ENCODE measurements at places on chromosomes 16 and 17. TPM values are rescaled to one million over a fixed set of nuclear protein-coding genes. Genes with fewer than 3 reads are reported as not detected.

DNA sequence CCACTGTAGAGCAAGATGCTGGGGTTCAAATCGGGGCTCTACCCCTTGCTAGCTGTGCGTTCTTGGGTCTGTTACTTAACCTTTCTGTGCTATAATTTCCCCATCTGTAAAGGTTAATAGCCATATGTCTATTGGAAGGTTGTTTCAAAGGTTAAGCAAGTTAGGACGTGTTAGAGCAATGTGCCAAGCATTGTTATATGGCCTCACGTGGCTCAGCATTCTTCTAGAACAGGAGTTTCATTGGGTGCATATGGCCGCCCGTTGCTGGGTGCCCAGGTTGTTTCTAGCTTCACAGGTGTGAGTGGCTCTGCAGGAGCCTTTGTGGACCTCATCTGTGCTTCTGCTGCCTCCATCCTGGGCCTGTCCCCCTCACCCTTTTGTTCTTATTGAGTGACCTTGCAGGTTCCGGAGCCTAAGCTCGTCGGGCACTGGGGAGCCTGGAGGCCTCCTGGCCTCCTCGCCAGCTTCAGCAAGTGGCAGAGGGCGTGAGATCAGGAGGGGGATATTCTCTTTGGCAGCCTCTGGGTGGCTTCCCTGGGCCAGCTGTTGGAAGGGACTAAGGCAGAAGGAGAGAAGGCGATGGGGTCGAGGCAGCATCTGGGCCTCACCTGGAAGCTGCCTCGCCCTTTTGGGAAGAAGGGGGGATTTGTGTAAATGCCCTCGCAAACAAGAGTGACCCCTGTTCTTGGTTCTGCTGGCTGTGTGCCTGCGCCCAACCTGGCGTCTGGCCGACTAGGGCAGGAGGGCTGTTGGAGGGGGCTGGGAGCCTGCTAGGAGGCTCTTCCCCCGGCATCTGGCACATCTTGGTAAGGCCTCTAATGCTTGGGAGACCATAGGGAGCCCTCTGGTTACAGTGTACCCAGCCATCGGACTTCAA, 80.2 kb upstream of the CIBAR2 start:
- H3K4me3 ChIP-seq: no peak overlapping the region
- peaks cover 42% of the 10 kb centered on the region for H3K4me1 ChIP-seq
- DNase-seq: no peak
- H3K27ac ChIP-seq: no peak overlapping the region
- no peaks in the 10 kb centered on the region for H3K27me3 ChIP-seq

GRCh38 chr17:73317513-73318426, 6.0 kb upstream of the CDC42EP4 start:
- no peak for DNase-seq
- no peak overlapping the region for H3K4me3 ChIP-seq
- H3K36me3 ChIP-seq: no peaks in the 10 kb centered on the region
- H3K27me3 ChIP-seq: no peaks in the 10 kb centered on the region
- peaks cover 16% of the 10 kb centered on the region for H3K4me1 ChIP-seq

DNA sequence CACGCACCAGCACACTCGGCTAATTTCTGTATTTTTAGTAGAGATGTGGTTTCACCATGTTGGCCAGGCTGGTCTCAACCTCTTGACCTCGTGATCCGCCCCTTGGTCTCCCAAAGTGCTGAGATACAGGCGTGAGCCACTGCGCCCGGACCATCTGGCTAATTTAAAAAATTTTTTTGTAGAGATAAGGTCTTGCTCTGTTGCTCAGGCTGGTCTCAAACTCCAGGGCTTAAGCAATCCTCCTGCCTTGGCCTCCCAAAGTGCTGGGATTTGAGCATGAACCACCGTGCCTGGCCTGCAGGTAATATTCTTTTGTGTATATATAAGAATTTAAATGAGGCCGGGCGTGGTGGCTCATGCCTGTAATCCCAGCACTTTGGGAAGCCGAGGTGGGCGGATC, 115.0 kb downstream of the RPTOR start:
- no peak overlapping the region for H3K27ac ChIP-seq
- H3K36me3 ChIP-seq: no peaks in the 10 kb centered on the region
- DNase-seq: no peak
- no peak overlapping the region for H3K4me3 ChIP-seq
- no peaks in the 10 kb centered on the region for H3K4me1 ChIP-seq
- H3K27me3 ChIP-seq: no peaks in the 10 kb centered on the region

DNA sequence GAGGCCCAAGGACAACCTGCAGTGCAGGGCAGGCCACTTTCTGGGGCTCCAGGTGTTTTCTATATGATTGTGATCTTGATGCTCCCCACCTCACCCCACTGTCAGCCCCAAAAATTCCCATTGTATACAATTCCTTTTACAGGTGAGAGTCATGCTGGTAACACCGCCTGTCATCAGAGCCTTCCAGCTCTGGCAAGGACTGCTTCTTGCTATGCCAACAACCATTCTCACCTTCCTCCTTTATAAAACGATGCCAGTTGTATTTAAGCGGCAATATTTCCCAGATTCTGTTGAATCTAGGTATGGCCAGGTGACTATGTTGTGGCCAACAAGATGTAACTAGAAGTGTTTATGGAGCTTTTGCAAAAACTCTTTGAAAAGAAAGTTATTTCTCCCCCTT, 30.4 kb upstream of the CALB2 start:
- no peak for DNase-seq
- peaks cover 3% of the 10 kb centered on the region for H3K27me3 ChIP-seq
- H3K27ac ChIP-seq: no peak overlapping the region
- H3K36me3 ChIP-seq: no peaks in the 10 kb centered on the region

GRCh38 chr17:66772148-66772812, 62.6 kb upstream of the CACNG5 start:
- H3K27me3 ChIP-seq: no peaks in the 10 kb centered on the region
- DNase-seq: no peak
- H3K4me1 ChIP-seq: no peaks in the 10 kb centered on the region
- peaks cover 21% of the 10 kb centered on the region for H3K36me3 ChIP-seq
- no peak overlapping the region for H3K27ac ChIP-seq
- H3K4me3 ChIP-seq: no peak overlapping the region

The CLEC19A gene
- not detected for total RNA-seq

The BORCS6 gene
- 4.3 TPM for total RNA-seq

DNA sequence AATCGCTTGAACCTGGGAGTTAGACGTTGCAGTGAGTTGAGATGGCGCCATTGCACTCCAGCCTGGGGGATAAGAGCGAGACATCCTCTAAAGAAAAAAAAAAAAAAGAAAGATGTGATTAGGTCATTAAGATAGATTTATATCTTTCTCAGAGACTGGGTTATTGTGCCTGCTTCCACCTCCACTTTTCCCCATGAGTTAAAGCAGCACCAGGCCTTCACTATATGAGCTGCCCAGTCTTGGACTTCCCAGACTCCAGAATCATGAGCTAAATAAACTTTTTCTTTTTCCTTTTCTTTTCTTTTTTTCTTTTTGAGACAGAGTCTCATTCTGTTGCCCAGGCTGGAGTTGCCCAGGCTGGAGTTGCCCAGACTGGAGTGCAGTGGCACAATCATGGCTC, 19.4 kb upstream of the CDH1 start:
- H3K4me1 ChIP-seq: peaks cover 4% of the 10 kb centered on the region
- DNase-seq: no peak
- no peaks in the 10 kb centered on the region for H3K36me3 ChIP-seq

GRCh38 chr16:67697422-67698185, 21.5 kb downstream of the GFOD2 start:
- H3K4me1 ChIP-seq: no peaks in the 10 kb centered on the region
- H3K27me3 ChIP-seq: no peaks in the 10 kb centered on the region
- no peak overlapping the region for H3K4me3 ChIP-seq
- no peak for DNase-seq
- peaks cover 10% of the 10 kb centered on the region for H3K36me3 ChIP-seq
- no peak overlapping the region for H3K27ac ChIP-seq

GRCh38 chr16:30609002-30609925, 925 bp downstream of the ZNF689 start:
- DNase-seq: peak; percentile 56
- 0 out of 2 replicates have a peak, but pooled peaks cover 4% of the 10 kb centered on the region for H3K4me1 ChIP-seq
- H3K4me3 ChIP-seq: peak overlapping the region; percentile 83
- peak overlapping the region; percentile 90 for H3K27ac ChIP-seq
- H3K36me3 ChIP-seq: peaks cover 42% of the 10 kb centered on the region

GRCh38 chr16:25052530-25052929, 37.4 kb upstream of the ARHGAP17 start:
- H3K27me3 ChIP-seq: no peaks in the 10 kb centered on the region
- peaks cover 41% of the 10 kb centered on the region for H3K4me1 ChIP-seq
- H3K4me3 ChIP-seq: no peak overlapping the region
- DNase-seq: no peak
- no peaks in the 10 kb centered on the region for H3K36me3 ChIP-seq

The CMC2 gene
- total RNA-seq: 305 TPM

DNA sequence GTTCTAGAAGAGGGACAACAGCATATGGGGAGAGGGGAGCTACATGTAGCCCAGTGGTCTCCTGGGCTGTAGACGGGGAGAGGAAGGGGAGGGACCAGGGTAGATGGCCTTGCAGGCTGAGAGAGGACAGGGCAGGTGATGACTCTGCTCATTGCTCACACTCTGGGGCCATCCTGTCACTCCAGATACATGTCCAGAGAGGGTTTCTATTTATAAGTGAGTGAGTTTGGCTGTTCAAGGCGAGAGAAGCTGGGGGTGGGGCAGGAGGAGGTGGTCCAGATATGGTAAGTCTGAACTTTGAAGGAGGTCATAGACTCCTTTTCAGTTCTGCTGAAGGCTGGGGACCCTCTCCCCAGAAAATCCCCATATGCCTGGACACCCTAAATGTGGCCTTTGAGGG, 22.2 kb downstream of the CACNA1G start:
- no peak overlapping the region for H3K27ac ChIP-seq
- no peaks in the 10 kb centered on the region for H3K4me1 ChIP-seq
- H3K36me3 ChIP-seq: no peaks in the 10 kb centered on the region
- no peak for DNase-seq
- peaks cover 31% of the 10 kb centered on the region for H3K27me3 ChIP-seq

The CHD9NB gene
- total RNA-seq: not detected

The FBXL16 gene
- not detected for total RNA-seq

The FZD2 gene
- 17.5 TPM for total RNA-seq

DNA sequence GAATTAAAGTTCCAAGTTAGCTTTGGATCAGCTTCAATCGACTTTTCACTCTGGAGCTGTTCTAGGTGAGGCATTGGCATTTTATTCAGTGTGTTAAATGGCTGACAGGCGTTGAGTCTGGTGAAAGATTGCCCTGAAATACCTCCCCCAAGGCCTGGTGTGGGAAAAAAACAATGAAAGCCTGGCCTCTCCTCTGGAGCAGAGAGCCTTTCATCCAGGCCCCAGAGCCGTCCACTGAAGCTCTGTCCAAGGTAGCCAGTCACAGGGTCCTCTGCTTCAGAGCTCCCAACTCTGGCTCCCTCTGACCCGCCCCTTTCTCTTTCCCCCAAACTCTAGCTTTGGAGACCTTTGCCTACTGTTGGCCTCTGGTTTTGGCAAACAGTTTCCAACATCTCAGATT, 123.6 kb upstream of the CRHR1 start:
- no peaks in the 10 kb centered on the region for H3K4me1 ChIP-seq
- H3K36me3 ChIP-seq: no peaks in the 10 kb centered on the region
- no peak for DNase-seq
- H3K27me3 ChIP-seq: peaks cover 46% of the 10 kb centered on the region
- H3K27ac ChIP-seq: no peak overlapping the region

- H3K27me3 ChIP-seq: no peaks in the 10 kb centered on the region
- H3K36me3 ChIP-seq: no peaks in the 10 kb centered on the region
- no peaks in the 10 kb centered on the region for H3K4me1 ChIP-seq
- no peak overlapping the region for H3K4me3 ChIP-seq
- no peak for DNase-seq
Observed at GRCh38 chr16:24191876-24192402, 64.2 kb upstream of the CACNG3 start.

The RND2 gene
- 0.03 TPM for total RNA-seq

- peaks cover 3% of the 10 kb centered on the region for H3K36me3 ChIP-seq
- no peak overlapping the region for H3K4me3 ChIP-seq
- DNase-seq: no peak
- H3K27me3 ChIP-seq: no peaks in the 10 kb centered on the region
Observed at GRCh38 chr17:19812407-19812806, 55.3 kb downstream of the ULK2 start.

DNA sequence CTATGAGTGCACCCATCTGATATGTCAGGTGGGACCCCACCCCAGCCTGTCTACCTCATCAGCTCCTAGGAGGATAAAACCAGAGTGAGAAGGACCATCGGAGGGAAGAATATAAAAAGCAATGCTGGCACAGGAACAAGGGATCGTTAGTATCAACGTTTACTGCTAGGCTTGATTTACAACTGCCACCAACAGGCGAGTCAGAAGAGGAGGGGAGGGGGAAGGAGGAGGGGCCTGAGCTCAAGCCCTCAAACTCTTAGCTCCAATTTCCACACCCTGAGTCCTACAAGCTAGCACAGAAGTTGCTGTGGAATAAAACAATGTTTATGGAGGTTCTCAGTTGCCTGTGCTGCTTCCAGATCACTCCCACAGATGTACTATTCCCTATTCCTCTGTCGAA, 234.5 kb downstream of the C16orf78 start:
- no peak overlapping the region for H3K4me3 ChIP-seq
- no peaks in the 10 kb centered on the region for H3K36me3 ChIP-seq
- DNase-seq: peak; percentile 20
- no peaks in the 10 kb centered on the region for H3K27me3 ChIP-seq
- H3K4me1 ChIP-seq: no peaks in the 10 kb centered on the region
- H3K27ac ChIP-seq: no peak overlapping the region

GRCh38 chr17:4386406-4386805, 19.9 kb upstream of the UBE2G1 start:
- no peak for DNase-seq
- no peaks in the 10 kb centered on the region for H3K4me1 ChIP-seq
- no peaks in the 10 kb centered on the region for H3K27me3 ChIP-seq
- H3K36me3 ChIP-seq: no peaks in the 10 kb centered on the region

DNA sequence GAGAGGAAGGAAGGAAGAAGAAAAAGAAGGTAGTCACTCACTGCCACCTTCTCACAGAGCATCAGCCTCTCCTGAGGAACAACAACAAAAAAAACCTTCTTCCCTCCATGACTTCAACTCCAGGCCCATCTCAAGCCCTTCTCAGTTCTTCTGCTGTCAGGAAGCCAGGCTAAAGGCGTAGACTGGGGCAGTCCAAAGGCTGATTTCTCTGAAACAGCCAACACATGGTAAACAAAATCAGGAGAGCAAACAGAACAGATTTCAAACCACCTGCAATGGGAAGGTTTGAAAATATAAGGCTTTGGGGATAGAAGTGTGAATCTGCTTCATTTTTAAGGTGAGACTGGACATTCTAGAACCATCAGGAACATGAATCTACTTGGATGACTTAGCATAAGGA, 157.3 kb upstream of the DNAH9 start:
- H3K4me1 ChIP-seq: no peaks in the 10 kb centered on the region
- H3K36me3 ChIP-seq: no peaks in the 10 kb centered on the region
- no peak for DNase-seq

The GPR179 gene
- total RNA-seq: not detected

The ENPP7 gene
- total RNA-seq: not detected

- no peak for DNase-seq
- H3K4me3 ChIP-seq: no peak overlapping the region
Observed at GRCh38 chr16:52376676-52377280, 170.2 kb downstream of the TOX3 start.

The PVALEF gene
- total RNA-seq: not detected

DNA sequence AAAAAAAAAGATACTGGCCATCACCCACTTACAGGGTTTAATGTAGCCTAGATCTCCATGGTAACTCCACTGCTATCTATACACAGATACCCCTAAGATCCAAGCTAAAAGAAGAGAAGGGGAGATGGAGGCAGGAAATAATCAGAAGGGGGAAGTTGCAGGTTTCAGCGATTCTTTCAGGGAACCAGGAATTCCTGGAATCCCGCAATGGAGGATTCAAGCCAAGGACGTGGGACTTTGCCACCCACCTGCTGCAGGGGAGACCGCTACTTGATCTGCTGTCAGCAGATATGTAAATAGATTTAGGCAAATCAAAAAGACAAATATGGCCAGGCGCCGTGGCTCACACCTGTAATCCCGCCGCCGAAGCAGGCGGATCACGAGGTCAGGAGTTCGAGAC, 121.1 kb downstream of the AIPL1 start:
- no peak overlapping the region for H3K27ac ChIP-seq
- DNase-seq: no peak
- H3K27me3 ChIP-seq: peaks cover 9% of the 10 kb centered on the region
- H3K36me3 ChIP-seq: no peaks in the 10 kb centered on the region
